ENCODE measurements at places on chromosomes 7 and 10. TPM values are rescaled to one million over a fixed set of nuclear protein-coding genes. Genes with fewer than 3 reads are reported as not detected.

GRCh38 chr10:7686351-7687171 lies 16.6 kb upstream of the ITIH2 start:
- DNase-seq = no peak

GRCh38 chr10:62348029-62348428 lies 26.1 kb upstream of the ZNF365 start:
- DNase-seq = no peak

Gene MBL2
- not detected for total RNA-seq

DNA sequence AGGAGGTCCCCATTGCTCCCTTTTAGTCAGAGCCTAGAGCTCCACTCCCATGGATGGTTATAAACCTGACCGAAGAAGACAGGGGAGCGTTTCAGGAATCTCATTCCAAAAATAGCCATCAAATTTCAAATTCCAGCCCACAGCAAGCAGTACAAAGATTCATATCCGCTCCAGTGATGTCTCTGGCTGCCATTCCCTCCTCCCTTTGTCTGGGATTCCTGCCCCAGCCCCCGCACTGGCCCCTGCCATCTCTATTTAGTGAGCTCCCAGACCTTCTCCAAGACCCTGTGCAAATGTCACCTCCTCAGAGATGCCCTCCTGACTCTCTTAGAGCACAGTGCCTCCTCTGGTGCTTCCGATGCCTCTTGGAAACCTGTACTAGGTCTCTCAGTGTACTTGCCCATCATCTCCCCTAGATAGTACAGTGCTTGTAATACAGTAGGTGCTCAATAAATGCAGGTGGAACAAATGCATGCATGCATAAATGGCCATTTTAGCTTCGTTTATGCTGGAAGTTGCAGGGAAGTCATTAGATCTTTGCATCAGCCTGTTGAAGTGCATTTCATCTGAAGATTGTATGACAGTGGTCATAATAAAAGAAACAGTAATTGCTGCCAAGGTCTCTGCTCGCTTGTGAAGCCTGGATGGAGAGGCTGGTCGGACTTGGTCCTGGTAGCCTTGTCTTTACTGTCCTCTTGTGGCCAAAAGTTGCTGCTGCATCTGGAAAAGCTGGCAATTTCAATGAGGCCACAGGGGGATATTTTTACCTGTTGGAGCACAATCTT lies 32.0 kb upstream of the HABP2 start:
- peak; percentile 73 for DNase-seq

DNA sequence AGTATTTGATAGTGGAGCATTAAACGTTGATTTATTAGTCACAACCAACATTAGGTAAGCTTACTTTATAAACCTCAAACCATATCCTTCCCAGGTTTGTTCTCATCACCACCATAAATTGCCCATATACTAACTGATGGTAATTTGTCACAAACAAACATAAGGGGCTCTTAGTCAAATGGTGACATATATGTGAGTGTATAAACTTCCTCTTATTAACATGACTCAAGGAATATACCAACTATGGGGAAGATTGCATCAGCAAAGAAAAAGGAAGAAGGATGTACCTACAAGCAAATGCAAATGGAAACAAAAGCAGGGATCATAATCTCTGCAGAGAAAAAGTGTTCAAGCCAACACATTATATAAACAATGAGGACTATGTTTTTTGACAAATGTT lies 418.2 kb upstream of the AKR1E2 start:
- no peak for DNase-seq
